ENCODE measurements at places on chromosomes 2 and 18.
A peak's percentile ranks its signal among the peaks of the same experiment; 100 is the strongest.

GRCh38 chr2:43075811-43076585 lies 150.4 kb downstream of the ZFP36L2 start:
- DNase-seq, result no peak

GRCh38 chr2:121429119-121429903 lies 101.4 kb upstream of the RNU4ATAC start:
- no peak for DNase-seq

DNA sequence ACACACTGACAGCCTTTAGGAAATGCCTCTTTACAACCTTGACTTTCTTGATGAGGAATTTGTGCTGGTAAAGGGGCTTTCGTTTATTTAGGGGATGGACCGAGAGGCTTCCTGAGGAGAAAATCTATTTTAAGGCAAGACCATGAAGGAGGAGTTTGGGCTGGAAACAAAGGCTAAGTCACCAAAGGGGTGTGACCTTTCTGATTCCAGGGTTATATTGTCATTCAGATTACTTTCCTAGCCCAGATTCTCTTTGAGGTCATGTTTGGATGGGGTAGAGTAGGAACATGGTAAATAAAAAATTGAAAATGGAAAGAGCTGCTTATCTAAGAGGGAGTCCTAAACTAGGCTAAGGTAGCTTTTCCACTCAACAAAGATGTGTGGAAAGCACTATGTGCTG lies 77.1 kb upstream of the UGP2 start:
- DNase-seq, result no peak

DNA sequence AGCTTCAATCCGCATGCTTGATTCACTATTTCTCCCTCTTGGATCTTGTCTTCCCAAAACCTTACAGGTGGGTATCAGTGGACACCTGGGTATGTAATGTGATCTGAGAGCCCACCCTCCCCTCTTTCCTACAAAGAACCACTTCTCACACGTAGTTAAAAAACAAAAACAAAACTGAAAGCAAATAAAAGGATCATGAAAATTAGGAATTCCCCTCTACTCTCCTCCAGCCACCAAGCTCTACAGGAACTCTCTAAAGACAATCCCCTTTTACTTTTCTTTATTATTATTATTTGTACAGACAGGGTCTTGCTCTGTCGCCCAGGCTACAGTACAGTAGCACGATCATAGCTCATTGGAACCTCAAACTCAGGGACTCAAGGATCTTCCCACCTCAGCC lies 40.8 kb upstream of the MYO1B start:
- no peak for DNase-seq

- no peak for DNase-seq
Observed at GRCh38 chr18:49285627-49286026, 174.8 kb downstream of the DYM start.

- DNase-seq, result no peak
Observed at GRCh38 chr18:32598144-32598543, 127.5 kb upstream of the GAREM1 start.

DNA sequence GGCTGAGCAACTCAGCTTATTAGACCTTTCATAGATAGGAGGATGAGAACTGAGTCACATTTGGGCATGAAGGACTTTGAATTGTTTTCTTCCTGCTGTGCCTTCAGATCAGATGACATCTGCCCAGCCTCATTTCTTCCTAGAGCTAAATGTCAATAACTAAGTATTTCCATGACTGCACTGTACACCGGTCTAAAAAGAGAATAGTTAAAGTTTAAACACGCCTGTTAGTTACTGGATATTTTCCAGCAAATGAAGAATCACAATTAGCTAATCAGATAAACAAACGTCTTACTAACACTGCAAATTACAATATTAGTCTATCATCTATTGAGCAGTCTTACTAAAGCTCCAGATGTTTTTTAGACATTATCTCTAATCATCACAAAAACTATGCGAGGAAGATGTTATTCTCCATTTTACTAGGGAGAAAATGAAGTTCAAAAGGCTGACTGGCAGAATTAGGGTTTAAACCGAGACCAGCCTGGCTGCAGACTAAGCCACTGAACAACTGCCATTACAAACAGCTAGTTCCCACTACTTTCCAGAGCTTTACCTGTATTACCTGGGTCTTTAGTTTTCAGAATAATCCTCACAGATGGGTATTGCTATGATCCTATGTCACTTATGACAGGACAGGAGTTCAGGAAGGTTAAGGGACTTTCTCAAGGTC lies 69.4 kb upstream of the ZNF397 start:
- no peak for DNase-seq

- DNase-seq, result no peak
Observed at GRCh38 chr2:3266925-3267867, 110.4 kb downstream of the EIPR1 start.

DNA sequence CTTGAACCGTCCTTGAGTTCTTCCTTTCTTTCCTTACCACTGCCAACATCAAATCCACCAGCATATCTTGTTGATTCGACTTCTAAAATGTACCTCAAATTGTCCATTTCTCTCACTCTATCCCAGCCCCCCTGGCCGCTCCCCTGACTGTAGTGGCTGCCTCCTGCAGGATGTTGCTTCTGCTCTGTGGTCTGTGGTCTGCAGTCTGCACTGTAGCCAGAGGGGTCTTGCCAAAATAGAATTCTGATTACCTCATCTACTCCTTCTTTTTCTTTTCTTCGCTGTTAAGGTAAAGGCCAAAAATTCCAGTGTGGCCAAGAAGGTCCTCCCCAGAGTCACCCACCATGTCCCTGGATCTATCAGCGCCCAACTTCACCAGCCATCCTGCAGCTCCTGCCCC lies 79.5 kb upstream of the ALPP start:
- DNase-seq, result no peak

DNA sequence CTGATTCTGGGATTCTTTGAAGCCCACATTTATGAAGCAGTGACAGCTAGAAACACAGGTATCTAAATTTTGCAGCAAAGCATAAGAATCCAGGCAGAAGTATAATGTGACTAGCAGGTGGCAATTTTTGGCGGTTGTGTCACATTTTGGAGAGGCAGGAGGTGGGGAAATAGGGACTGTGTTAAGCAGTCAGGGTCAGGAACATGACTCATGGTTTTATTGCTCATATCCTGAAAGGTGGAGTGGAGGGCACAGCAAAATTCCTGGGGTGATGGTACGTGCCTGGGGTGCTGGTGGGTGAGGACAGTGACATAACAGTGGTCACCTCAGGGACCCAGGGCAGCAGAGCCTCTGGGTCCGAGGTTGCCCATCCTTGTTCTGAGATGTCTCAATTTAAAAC lies 63.5 kb upstream of the TTN start:
- DNase-seq, result no peak

DNA sequence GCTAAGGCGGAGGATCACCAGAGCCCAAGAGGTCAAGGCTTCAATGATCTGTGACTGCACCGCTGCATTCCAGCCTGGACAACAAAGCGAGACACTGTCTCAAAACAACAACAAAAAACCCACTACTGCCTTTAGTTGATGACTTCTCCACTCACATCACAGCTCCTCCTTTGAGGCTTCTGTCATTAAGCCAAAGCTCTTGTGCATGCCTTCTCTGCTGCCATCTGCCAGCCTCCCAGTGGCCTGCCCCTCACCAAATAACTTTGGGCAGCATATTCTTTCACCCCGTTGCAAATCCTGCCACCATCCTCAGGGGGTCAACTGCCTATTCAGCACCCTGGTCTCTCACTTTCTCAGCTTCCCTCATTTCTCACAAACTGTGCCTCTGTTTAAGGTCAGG lies 27.5 kb downstream of the OSBPL1A start:
- DNase-seq, result no peak

DNA sequence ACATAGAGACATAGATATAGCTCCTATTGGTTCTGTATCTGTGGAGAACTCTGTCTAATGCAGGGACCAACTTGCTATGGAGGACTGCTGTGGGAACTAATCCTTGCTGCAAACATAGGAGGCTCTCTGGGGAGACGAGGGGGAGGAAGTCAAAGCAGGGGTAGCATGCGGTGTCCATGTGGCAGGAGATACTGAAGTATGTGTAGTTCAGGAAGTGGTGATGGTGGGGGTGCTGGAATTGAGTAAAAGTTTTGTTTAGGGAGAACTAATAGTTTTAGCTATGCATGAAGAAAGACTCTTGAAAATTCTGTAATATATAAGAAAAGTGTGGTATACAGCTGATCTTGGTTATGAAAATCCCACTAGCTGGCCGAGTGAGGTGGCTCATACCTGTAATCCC lies 62.0 kb downstream of the ANKRD44 start:
- DNase-seq, result no peak

DNA sequence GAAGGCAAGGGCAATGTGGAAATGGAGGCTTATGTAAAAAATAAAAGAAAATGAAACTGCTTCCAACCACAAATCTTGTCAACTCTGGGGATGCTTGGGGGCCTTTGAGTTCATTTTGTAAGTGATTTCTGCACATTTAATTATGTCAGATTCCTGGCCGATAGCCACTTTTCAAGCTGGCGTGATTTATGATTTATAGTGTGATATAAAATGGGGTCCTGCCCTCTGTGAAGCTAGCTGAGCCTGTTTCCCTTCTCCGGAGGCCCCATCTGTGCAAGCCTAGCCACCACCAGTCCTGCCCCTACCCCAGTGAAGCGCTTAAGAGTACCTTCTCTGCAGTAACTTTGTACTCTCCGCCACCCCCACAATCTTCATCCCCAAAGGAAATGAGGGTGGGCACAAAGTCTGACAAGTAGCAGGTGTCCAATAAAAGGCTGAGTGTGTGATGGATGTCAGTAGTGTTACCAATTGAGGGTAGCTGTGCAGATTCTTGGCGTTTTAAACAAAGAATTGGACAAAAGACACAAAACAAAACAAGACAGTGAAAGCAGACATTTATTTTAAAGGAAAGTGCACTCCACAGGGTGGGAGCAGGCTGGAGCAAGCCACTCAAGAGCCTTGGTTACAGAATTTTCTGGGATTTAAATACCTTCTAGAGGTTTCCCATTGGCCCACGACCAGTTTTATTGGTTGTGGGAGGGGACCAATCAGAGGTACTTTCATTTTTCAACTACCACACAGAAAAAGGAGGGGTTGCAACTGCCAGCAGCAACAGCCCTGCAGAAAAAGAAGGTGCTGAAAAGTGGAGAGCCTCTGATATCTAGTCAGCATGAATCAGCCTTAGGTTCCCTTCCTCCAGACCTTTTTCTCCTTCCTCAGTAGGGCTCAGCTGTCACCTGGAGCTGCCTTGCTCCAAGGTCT lies 39.0 kb upstream of the SIX3 start:
- peak; percentile 35 for DNase-seq

GRCh38 chr2:65436824-65437221 lies 4.4 kb upstream of the SPRED2 start:
- DNase-seq, result no peak

GRCh38 chr2:188979187-188980114 lies 5.3 kb downstream of the COL3A1 start:
- DNase-seq, result no peak

DNA sequence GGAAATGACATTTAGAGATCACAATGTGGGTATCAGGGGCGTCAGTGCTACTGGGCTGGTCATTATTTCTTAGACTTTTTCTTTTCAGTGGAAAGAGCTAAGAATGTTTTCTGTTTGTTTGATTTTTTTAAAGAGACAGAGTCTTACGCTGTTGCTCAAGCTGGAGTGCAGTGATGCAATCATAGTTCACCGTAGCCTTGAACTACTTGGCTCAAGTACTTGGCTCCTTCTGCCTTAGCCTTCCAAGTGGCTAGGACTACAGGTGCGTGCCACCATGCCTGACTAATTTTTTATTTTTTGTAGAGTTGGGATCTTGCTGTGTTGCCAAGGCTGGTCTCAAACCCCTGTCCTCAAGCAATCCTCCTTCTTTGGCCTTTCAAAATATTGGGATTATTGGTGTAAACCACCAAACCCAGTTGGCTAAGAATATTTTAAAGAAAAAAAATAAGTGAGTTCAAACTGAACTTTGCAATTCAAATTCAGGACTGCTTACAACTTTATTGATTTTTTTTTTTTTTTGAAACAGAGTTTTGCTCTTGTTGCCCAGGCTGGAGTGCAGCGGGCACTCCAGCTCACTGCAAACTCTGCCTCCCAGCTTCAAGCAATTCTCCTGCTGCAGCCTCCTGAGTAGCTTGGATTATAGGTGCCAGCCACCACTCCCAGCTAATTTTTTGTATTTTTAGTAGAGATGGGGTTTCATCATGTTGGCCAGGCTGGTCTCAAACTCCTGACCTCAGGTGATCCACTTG lies 154.2 kb downstream of the MIB1 start:
- DNase-seq, result peak; percentile 3

- DNase-seq, result no peak
Observed at GRCh38 chr2:85822766-85823165, 66.0 kb downstream of the ST3GAL5 start.

- DNase-seq, result no peak
Observed at GRCh38 chr2:210203147-210203546, 22.1 kb downstream of the ACADL start.

DNA sequence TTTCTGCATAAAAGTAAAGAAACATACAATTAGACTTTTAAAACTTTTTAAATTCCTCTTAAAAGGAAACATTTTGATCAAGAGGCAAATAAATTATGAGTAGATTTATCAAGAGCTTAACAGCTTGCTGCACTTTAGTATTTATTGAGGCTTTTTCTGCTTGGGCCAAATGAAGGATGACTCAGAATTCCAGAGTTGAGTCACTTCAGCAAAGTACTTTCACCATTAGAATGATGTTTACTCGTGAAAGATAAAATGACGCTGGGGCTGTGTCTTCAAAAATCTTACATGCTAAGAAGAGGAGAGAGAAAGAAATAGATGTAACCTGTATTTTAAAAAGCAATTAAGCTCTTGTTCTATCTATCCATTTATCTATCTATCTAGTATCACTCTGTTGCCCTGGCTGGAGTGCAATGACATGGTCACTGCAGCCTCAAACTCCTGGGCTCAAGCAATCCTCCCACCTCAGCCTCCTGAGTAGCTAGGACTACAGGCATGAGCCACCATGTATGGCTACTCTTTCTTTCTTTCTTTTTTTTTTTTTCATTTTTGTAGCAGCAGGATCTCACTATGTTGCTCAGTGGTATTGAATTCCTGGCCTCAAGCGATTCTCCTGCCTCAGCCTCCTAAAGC lies 75.3 kb upstream of the RIOK3 start:
- DNase-seq, result no peak

- DNase-seq, result no peak
Observed at GRCh38 chr2:68432696-68433658, 34.1 kb downstream of the FBXO48 start.

DNA sequence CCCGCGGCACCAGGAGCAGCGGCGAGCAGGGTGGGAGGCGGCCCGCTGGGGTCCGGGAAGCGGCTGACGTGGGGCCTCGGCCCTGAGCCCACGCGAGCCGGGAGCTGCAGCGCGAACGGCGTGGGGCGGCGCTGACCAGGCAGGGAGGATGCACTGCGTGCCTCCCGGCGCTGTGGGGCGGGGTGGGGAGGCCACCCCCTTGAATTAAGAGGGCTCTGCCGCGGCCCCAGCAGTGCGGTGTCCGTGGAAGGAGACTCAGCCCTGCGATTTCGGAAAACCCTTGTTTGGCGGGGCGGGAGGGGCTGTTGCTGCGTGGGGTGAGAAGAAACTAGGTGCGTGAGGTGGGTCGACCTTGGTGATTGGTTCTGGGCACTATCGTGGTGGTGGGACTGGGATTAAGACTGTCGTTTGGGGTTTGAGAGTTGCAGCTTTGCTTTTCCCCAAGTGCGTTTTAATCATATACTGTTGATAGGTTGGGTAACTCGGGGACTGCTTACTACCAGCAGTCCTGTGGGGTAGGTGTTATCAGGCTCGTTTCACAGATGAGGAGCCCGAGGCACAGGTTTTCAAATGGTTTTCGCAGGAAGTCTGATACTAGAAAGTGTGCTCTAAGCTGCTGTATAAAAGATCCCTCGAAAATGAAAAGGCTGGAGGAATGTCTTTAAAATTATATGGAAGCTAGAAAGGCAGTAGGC lies 722 bp downstream of the ACSL3 start:
- no peak for DNase-seq

Measured in T47D (cell line).